ENCODE measurements at places on chromosomes 4 and X.

GRCh38 chr4:26874110-26874509 lies 13.5 kb downstream of the STIM2 start:
- DNase-seq = no peak

DNA sequence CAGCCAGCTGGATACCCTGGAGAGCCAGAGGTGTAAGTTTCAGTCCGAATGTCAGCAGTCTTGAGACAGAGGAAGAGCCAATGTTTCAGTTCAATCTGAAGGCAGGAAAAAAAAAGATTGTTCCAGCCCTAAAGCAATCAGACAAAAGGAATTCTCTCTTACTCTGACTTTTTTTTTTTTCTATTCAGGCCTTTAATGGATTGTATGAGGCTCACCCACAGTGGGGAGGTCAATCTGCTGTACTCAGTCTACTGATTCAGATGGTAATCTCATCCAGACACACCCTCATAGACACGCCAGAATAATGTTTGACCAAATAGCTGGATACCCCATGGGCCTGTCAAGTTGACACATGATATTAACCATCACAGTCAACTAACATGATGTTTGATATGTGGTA lies 51.9 kb downstream of the TEX13A start:
- DNase-seq = no peak

GRCh38 chr4:112519689-112520597 lies 4.0 kb upstream of the NEUROG2 start:
- DNase-seq = no peak

- DNase-seq = no peak
These were observed 101.5 kb downstream of the MXRA5 start for GRCh38 chrX:3244955-3245354.

DNA sequence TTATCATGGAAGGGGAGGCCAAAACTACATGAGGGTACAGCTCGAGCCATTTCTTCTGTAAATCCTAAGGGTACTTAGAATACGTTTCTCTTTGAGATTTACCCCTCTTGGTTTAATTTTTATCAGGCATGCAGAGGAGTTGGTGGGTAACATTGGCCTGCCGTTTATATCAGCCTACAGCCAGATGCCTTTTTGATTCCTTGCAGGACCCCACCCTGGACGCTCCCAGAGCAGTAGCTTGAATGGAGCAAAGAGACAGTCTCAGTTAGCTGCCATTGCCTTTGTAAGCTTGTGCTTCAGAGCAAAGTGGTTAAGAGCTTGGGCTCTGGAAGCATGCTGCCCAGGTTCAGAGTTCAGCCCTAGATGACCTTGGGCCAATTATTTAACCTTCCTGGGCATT lies 9.0 kb downstream of the DOCK11 start:
- no peak for DNase-seq

GRCh38 chrX:107000013-107000515 lies at the start of gene MORC4:
TSS of gene MORC4 (minus strand) at chrX:107000212. CDS start at chrX:106999969, 243 bp downstream.
- DNase-seq = peak; percentile 34

GRCh38 chr4:39166177-39166576 lies 16.2 kb upstream of the WDR19 start:
- no peak for DNase-seq

GRCh38 chr4:40559585-40560465 lies 69.8 kb downstream of the RBM47 start:
- DNase-seq = no peak

- DNase-seq = peak; percentile 79
These were observed 36.9 kb downstream of the FHDC1 start for GRCh38 chr4:152972821-152973628.

- no peak for DNase-seq
These were observed 40.0 kb downstream of the TXK start for GRCh38 chr4:48093991-48094416.

- DNase-seq = no peak
These were observed 6.2 kb upstream of the TMEM128 start for GRCh38 chr4:4254199-4254598.

- no peak for DNase-seq
These were observed 183.7 kb upstream of the LDB2 start for GRCh38 chr4:17082186-17082585.

DNA sequence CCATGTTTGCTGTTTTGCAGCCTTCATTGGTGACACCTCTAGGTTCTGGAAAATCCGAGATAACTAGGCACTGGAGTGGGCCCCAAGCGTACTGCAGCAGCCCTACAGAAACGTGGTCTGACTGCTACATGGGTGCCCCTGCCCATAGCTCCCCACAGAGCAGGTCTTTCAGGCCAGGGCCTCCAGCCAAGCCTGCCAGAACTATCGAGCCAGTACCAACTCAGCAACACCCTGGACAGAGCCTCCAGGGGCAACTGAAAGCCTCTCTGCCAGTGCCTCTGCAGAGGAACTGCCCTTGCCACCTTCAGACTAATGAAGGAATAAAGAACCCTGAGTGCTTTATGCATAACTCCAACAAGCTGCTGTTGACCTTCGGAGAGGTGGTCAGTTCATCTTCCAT lies 111.1 kb upstream of the PPP3CA start:
- DNase-seq = no peak

DNA sequence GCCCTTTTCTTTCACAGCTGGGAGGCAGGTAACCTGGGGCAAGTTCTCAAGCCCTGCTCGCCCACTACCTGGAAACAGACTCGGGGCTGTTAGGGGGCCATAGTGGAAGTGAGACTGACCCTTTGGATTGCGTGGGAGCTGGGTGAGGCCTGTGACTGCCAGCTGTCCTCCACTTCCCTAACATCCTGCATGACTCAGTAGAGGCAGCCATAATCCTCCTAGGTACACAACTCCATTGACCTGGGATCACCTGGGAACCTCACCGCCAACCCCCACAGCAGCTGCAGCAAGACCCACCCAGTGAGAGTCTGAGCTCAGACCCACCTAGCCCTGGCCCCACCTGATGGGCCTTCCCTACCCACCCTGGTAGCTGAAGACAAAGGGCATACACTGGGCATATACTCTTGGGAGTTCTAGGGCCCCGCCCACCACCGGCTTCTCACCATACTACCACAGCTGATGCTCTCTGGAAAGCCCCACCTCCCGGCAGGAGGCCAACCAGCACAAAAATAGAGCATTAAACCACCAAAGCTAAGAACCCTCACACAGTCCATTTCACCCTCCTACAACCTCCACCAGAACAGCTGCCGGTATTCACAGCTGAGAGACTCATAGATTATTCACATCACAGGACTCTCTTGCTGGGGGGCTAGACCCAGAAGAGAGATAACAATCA lies 61.1 kb upstream of the DCTD start:
- no peak for DNase-seq

GRCh38 chrX:150282953-150283352 lies 80.2 kb upstream of the MAMLD1 start:
- no peak for DNase-seq

DNA sequence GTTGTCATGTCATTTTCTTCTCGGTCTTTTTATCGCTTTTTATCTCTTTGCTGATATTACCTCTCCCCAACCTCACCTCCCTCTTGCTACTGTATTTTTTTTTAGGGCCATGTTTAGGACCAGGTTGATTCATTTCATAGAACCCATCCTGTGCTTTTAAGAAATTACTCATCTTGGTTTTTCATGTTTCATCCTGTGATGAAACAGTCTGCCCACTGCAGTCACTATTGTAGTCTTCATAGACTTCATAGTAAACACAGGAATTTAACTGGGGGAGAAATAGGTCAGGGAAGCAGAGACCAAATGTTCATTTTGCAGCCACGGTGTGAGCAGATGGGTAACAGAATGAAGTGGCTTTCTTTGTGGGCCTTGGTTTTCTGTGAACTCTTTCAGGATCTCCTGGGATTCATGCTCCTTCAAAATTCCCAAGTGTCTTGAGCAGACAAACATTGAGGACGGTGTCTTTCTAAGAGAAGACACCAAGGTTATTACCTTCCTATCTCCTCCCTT lies 161.8 kb downstream of the NAA11 start:
- DNase-seq = no peak

GRCh38 chrX:107684956-107685385 lies 56.7 kb downstream of the PRPS1 start:
- DNase-seq = no peak

GRCh38 chr4:150439451-150439933 lies 142.5 kb upstream of the MAB21L2 start:
- DNase-seq = no peak

GRCh38 chrX:24846550-24847150 lies 152.9 kb downstream of the POLA1 start:
- DNase-seq = no peak

DNA sequence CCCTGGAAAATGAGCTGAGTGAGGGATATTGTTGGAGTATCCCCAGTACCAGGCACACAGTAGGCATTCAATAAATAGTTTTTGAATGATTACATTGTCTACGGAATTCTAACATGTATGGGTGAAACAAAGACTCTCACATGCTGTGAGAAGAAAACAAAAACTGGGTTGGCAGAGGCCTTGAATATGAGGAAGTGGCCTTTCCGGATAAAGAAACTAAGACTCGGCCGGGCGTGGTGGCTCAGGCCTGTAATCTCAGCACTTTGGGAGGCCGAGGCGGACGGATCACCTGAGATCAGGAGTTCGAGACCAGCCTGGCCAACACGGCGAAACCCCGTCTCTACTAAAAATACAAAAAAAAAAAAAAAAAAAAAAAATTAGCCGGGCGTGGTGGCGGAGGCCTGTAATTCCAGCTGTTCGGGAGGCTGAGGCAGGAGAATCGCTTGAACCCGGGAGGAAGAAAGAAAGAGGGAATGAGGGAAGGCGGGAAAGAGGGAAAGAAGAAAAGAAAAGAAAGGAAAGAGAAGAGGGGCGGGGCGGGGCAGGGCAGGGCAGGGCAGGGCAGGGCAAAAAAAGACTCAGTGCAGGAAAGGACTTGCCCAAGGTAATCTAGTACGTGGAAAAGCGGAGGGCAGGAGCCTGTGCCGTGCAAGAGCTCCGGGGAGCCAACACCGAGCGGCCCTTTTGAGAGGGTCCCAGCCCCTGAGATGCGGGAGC lies 689 bp upstream of the TMA16 start:
- no peak for DNase-seq

GRCh38 chr4:124478470-124478869 lies 234.1 kb downstream of the ANKRD50 start:
- no peak for DNase-seq
